ENCODE measurements at places on chromosomes 5 and 9. TPM values are rescaled to one million over a fixed set of nuclear protein-coding genes. Genes with fewer than 3 reads are reported as not detected.

DNA sequence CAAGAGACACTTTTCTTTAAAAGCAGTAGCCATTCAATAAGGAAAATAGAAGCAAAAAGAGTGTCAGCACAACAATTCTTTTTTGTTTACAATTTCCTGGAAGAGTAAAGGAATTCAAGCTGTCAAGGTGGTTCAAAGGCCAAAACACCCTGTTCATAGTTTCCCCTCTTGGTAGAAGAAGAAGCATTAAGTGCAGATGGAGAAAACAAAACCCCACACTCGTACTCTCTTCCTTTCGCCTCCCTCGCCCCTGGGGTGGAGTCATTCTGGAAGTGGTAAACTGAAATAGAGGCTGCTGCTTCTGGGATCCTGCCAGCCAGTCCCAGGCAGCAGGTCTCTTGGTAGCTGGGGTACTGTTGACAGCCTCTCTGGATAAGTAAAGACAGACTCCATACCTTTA is 105.0 kb downstream of the ANKRD55 start:
- DNase-seq: no peak

GRCh38 chr5:14591548-14591947 is 10.0 kb downstream of the OTULINL start:
- no peak for DNase-seq

Gene PCDHGB7
- 23.4 TPM for total RNA-seq

Gene GMCL2
- total RNA-seq: not detected

DNA sequence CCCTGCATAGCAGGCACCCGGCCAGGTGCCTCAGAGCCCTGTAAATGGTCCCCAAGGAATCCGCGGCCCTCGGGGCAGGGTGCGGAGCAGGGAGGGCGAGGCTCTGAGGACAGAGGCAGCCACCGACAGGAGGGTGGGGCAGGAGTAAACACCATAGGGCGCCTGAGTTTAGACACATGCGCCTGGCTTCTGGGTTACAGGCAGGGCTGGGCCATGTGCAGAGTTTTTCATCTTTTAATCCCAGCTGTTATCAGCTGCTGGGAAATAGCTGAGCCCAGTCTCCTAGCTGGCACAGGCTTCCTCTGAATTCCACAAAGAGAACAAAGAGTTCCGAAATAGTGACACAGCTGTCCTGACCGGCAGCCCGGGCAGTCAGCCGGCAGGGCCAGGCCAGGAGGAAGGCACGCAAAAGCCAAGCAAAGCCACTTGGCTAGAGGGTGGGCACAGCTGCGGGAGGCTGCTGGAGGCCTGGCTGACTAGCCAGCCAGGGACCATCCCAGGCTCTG is 98.9 kb upstream of the PHYKPL start:
- DNase-seq: no peak

Gene PLAC8L1
- not detected for total RNA-seq

DNA sequence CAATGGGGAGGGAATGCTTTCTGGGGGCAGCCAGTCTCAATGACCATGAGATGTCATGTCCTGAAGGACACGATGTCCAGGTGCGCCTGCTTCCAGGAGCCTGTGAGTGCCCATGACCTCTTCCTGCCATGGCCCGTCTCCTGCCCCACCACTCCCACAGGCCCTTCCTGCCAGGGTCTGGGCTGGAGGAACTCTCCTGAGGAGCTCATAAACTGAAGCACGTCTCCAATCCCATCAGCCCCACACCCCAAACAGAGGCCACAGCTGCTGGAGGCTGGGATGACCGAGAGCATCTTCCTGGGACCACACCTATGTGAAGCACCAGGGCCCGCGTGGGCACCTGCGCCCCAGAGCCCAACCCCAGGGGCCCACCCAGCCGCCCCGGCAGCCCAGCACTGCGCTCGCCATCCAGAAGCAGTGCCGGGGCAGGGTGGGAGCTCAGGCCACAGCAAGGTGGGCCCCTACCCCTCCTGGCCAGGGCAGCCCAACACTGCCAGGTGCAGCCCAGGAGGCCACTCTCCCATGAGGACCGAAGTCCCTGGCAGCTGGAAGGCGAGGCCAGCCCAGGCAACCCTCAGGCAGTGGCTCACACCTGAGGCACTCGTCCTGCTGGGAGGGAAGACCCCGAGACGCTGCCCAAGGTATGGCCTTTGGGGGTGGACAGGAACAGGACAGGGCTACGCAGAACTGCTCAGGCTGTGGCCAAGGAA is 53.9 kb upstream of the UBAC1 start:
- no peak for DNase-seq

DNA sequence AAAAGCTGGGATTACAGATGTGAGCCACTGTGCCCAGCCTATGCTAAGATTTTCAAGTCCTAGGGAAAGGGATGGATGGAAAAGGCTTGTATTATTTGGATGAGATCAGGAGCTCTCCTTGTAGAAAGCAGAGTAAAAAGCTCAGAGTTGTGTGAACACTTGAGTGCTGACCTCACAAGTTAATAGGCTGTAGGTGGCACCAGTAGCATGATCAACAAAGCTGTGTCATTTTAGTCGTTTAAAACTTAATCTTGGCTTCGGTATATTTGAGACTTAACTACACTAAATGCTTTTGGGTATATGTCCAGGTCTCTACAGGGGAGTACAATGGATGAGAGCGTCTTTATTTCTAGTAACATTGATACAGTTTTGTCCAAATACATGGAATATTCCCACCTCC is 264.2 kb downstream of the TMEM38B start:
- no peak for DNase-seq

DNA sequence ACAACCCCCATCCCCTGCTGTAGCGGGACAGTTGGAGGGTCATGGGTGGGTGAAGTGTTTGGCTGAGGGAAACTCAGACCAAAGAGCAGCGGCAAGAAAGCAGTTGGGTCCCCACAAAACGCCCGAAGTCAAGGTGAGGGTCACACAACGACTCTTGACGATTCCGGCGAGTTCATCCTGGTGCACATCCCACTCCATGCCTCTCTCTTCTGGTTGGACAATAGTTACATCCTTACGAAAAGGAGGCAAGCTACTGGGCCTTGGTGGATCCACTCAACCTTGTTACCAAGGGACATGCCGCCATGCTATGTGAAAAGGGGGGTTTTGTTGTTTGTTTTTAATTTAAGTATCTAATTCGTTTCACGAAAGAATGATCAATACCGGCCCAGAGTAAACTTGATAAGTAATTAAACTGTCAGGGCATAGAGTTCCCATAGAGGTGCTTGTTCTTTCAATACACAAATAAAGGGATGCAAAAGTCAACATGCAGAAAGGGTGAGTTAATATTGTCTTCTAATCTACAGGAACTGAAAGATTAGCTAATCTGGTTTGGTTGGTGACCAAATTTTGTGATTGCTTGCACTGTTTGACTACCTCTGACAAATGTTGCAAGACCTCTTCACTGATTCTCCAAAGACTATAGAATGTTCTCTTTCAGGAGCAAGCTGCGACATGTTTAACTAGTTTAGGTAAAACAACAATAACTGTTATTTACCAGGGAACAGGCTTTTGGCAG is 732 bp upstream of the SMIM15 start:
- DNase-seq: no peak

DNA sequence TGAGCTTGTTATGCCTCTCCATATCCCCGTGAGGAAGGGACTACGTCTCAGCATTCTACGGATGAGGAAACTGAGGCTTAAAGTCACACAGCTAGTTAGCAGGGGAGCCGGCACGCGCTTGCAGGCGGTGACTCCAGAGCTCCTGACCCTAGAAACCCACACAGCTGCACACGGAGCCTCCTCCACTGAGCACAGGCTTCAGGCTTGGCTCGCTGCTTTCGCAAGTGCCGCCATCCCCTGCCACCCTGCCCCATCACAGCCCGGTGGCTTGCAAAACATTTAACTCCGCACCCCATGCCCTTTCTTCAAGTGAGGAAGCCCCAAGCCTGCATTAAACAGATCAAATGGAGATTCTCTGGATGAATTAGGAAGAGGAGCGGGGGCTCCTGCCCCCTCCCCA is 138.3 kb downstream of the HSD17B3 start:
- DNase-seq: no peak

DNA sequence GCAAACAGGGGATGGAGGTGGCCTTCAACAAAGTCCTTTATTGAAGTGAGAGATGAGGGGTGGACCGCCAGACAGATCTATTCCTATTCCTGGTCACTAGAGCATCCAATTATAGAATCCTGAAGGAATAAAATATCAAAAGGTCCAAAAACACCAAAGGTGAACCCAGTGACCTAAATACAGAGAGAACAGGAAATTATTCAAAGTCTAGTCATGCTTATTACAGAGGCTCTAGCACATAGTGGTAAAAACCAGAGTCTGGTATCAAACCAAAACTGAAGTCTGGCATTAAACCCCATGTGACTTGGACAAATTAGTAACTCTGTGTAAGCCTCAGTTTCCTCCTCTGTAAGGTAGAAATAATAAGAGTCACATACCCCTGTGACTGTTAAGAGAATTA is 100.5 kb upstream of the SNX2 start:
- no peak for DNase-seq

Gene FCN2
- total RNA-seq: not detected

- no peak for DNase-seq
Measured at GRCh38 chr5:9533562-9534364, 12.1 kb downstream of the SEMA5A start.

GRCh38 chr9:27369591-27369990 is 72.6 kb upstream of the EQTN start:
- DNase-seq: no peak

- DNase-seq: no peak
Measured at GRCh38 chr9:137757613-137758029, 120.0 kb upstream of the CACNA1B start.

Gene ADAMTS13
- 3.6 TPM for total RNA-seq

- no peak for DNase-seq
Measured at GRCh38 chr5:139413153-139413552, 9.3 kb upstream of the SPATA24 start.

Gene PJA2
- 60.8 TPM for total RNA-seq

Gene IFNA2
- total RNA-seq: not detected

- no peak for DNase-seq
Measured at GRCh38 chr9:127778280-127779135, at the start of gene SH2D3C. Gene SH2D3C, minus strand, starts transcription at chr9:127778666. Its CDS starts 39 bp downstream, at chr9:127778627.

Gene CCL19
- total RNA-seq: not detected

Gene IL13
- not detected for total RNA-seq

DNA sequence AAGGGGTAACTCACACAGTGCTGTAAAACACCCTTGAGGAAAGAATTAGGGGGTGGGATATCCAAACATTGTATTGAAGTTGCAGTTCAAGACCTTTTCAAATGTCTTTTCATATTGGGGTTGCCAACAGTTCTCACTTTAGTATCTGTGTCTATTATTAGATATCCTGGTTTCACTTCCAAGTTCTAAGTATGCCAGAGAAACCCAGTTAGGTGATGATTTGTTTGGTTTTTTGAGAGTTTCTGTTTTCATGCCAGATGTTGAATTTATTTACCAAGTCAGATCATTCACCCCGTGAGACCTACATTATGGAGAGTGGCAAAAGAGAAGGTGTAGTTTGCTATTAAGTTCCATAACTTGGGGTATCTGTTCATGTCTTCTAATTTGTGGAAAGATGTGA is 64.5 kb downstream of the C9orf152 start:
- DNase-seq: no peak

Gene LEAP2
- 0.76 TPM for total RNA-seq

- no peak for DNase-seq
Measured at GRCh38 chr9:14522627-14523379, 170.4 kb downstream of the ZDHHC21 start.

- no peak for DNase-seq
Measured at GRCh38 chr5:80591352-80591751, 21.3 kb upstream of the ANKRD34B start.

Gene FPGS
- total RNA-seq: 91.9 TPM

Gene CDC20B
- total RNA-seq: 0.23 TPM

- no peak for DNase-seq
Measured at GRCh38 chr9:136198605-136199083, 6.3 kb downstream of the LHX3 start.

- no peak for DNase-seq
Measured at GRCh38 chr5:171663311-171664085, 122.1 kb upstream of the SMIM23 start.

Gene PCDHGA6
- total RNA-seq: 6.6 TPM

Gene PCDHGA8
- 2.3 TPM for total RNA-seq

Gene FABP6
- total RNA-seq: not detected

- DNase-seq: no peak
Measured at GRCh38 chr9:18261181-18261580, 212.8 kb upstream of the ADAMTSL1 start.

GRCh38 chr9:114238891-114239875 is 83.7 kb upstream of the ORM1 start:
- DNase-seq: no peak

Gene GABBR2
- 3.3 TPM for total RNA-seq

Measured in glomerular endothelial cell (primary cell).